Inflammatory macrophage (primary cell): ENCODE measurements at places on chromosomes 12 and 14.

- DNase-seq = peak; percentile 56
These were observed 40.2 kb upstream of the APPL2 start for GRCh38 chr12:105275997-105276733.

- DNase-seq = no peak
These were observed 31.3 kb upstream of the LALBA start for GRCh38 chr12:48601013-48601756.

DNA sequence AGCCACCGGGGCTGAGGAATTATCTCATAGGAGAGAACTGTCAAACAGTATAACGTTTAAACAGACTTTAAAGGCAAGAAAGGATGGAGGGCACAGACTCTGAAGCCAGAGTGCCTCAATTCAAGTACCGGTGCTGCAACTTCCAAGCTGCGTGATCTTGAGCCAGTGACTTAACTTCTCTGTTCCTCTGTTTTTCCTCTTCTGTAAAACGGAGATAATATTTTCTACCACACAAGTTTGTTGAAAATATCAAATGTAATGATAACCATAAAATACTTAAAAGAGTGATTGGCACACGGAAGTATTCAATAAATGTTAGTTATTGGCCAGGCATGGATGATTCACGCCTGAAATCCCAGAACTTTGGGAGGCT lies 18.2 kb downstream of the BATF start:
- DNase-seq = no peak

DNA sequence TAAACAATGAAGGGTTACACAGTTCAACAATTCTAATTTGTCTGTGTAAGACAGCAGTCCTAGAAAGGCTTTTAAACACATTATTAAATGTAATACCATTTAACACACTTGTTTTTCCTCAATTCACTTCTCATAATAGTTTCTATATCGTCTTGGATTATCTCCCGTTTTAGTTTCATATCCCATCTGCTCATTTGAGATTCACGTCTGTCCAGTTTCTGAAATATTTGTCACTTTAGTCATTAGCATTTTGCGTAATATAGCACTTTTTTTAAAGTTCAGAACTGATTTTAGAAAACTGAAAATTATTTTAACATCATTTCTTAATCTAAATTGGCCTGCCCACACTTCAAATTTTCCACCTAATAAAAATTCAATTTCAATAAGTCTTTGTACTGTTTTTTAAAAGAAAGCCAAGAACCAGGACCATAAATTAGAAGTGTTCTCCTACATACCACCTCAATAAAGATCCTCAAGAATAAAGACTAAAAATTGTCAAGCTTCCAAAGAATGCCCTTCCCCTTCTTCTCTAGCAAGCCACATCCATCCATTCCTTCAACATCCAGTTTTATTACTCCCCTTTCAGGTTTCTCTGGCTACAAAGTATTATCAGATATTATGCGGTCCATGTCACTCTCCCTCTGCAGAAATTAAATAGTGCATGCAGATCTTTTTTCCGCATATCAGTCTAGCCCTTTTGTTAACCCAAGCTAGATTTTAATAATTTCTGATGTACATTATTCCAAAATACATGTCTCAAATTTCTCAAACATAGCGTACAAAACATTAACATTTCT lies 11.9 kb downstream of the MED13L start:
- no peak for DNase-seq

GRCh38 chr12:1800401-1801302 lies 19.7 kb upstream of the LRTM2 start:
- DNase-seq = peak; percentile 36

DNA sequence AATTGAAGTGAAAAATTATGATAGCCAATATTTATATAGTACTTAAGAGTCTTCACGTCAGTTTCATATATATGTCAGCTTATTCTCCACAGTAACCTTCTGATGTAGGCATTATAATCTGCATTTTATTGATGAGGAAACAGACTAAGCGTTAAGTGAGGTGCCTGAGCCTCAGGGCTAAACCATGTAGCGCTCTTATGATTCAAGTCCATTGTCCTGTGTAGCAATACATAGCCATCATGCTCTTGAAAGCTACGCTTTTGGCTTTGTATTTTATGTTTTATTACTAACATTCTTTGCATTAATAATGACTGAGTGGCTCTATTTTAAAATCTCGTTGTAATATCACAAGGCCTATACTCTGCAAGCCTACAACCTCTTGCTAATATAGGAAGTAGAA lies 79.0 kb downstream of the ANO6 start:
- DNase-seq = no peak

GRCh38 chr12:103493199-103493598 lies 2.6 kb downstream of the C12orf42 start:
- DNase-seq = no peak

DNA sequence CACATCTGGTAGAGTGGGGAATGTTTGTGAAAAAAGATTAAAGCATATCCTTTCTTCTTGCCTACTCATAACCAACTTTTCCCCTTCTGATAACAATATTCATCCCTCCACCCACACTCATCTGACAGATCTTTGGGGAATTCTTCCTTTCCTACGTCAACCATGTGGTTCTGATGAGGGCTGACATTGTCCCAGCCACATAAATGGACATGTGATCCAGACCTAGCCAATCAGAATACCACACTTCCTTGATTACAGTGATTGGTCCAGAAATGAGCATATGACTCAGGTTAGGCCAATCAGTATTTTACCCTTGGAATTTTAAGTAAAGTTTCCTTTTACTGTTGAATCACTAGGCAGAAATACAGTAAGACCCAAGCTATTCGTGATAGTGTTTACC lies 58.9 kb downstream of the GPR65 start:
- DNase-seq = no peak

DNA sequence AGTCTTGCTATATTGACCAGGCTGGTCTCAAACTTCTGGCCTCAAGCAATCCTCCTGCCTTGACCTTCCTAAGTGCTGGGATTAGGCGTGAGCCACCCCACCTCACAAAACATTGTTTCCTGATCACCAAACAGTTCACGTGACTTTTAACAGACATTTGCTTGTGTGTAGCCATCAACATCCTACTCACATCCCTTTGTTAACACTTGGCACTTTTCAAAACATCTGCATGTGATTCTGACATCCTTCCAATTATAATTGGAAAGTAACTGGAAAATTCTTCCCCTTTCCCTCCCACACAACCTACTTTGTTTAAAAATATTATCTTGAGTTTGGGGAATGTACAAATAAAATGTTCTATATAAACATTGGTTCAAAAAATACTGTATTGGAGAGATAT lies 317.9 kb downstream of the PCNX1 start:
- DNase-seq = peak; percentile 62

DNA sequence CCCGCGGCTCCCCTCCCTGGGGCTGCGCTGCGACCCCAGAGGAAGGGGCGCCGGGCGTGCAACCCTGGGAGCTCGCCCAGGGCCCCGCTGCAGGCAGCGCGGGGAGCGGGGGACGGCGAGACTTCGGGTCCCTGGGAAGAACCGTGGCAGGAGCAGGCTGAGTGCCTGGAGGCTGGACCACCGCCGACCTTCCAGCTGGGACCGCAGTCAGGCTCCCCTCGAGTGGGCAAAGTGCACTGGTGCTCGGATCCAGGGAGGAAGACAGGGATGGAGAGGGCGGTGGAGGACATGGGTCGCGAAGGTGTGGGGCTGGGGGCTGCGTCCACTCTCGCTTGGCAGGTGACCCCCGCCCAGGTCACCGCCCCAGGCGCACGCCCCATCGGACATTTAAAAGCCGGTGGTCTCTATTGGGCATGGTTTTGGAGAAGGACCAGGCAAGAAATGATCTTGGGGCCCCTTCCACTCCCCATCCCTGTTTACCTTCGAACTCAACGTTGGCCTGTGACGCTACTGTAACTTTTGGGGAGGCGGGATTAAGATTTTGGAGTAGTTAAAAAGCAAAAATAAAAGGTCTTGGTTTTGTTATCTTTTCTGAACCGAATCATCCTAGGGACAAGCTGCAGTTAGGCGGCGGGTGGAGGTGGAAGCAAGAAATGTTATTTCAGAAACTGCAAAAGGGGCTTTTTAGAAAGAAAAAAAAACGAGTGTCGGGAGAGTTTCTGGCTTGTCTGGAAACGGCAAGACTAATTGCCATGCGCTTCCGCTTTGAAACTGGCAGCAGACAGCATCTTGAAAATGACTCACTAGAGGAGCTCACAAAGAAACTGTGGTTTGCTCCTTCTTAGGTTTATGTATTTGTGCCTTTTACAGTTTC lies 1.0 kb downstream of the ELK3 start:
- peak; percentile 70 for DNase-seq

DNA sequence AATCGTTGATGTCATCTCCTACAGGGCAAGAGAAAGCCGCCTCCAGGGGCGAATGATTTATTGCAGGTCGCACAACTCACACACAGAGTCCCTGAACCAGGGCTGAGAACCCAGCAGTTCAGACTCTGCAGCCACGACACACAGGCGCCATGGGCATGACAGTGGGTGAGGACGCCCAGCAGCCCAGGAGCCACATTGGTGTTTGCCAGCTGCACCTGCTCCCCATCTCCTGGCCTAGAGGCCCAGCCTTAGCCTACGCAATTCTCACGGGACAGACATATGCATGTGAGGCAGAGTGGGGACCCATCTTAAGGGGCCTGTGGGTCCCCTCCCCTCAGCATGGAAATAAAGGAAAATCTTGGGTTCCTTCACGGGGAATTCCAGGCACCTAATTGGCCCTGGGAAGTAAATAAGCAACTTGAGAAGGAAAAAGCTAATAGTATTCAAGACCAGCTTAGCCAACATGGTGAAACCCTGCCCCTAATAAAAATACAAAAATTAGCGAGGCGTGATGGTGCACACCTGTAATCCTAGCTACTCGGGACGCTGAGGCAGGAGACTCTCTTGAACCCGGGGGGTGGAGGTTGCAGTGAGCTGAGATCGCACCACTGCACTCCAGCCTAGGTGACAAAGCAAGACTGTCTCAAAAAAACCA lies 69.3 kb downstream of the RIMBP2 start:
- no peak for DNase-seq

DNA sequence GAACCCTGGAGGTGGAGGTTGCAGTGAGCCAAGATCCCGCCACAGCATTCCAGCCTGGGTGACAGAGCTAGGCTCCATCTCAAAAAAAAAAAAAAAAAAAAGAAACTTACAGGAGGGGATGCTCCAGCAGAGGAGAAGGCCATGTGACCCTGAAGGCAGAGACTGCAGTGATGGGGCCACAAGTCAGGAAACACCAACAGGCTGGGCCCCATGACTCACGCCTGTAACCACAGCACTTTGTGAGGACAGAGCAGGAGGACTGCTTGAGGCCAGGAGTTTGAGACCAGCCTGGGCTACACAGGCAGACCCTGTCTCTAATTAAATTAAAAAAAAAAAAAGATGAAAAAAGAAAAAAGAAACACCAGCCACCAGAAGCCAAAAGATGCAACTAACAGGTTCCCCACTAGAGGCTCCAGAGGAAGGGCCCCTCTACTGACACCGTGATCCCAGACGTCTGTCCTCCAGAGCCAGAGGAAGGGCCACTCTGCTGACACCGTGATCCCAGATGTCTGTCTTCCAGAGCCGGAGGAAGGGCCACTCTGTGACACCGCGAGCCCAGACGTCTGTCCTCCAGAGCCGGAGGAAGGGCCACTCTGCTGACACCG lies 9.1 kb upstream of the GLT1D1 start:
- peak; percentile 69 for DNase-seq

DNA sequence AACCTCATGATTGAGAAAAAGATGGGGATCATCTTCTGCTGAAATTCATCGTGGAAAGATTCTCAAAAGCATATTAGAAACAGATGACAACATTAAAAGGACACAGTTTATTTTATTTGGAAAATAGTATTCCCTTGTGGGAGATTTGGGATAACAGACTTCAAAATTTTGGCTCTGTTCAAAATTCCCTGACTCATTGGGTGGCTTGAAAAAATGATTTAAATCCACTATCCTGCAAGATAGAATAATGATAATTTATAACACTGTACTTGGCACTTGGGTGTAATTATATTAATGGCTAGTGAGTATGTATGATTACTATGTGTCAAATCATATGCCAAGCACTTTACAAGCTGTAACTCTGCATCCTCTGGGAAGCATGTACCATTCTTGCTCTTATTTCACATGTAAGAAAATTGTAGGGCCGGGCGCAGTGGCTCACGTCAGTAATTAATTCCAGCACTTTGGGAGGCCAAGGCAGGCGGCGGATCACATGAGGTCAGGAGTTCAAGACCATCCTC lies 128.8 kb downstream of the LMNTD1 start:
- DNase-seq = no peak

DNA sequence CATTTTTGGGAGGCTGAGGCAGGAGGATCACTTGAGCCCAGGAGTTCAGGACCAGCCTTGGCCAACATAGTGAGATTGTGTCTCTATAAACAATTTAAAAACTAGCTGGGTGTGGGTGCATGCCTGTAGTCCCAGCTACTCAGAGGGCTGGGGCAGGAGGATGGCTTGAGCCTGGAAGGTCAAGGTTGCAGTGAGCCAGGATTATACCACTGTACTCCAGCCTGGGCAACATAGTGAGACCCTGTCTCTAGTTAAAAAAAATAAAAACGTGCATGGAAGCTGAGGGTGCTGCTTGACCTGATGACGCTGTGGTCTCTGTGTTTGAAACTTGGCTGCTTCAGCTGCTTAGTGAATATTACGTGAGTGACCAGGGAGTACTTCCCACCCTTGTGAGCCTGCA lies 89.7 kb downstream of the PPP2R5C start:
- no peak for DNase-seq

DNA sequence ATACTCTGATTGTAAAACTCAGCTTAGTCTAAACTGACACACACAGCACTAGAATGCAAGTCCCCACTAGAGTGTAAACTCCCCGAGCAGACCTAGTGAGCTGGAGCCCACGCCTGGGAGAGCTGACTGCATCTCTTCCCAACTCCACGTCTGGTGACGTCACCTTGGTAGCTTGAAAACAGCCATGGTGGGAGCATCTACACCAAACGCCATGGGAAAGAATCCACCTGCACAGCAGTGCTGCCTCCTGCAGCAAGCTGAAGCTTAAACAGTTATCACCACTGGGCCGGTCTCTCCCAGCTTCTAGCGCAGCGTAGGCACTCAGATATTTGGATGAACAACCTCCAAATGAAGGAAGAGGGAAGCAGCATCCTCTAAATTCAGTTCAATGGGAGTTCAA lies 4.3 kb upstream of the PAPLN start:
- DNase-seq = no peak

DNA sequence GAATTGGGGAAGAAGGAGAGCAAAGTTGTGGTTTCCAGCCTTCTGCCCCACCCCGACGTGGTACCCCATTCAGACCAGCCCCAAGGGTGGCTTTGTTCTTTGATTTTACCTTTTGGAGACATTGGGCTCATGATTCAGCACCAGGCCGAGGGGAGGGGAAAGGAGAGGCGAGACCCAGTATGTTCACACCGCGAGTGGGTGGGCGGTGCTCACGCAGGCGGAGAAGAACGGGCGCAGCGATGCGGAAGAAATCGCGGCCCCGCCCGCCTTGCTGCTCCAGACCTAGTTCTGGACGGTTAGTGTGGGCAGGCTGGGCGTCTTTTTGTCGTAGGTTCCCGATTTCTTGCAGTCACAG lies 963 bp downstream of the ATL1 start:
- peak; percentile 97 for DNase-seq

GRCh38 chr12:117967043-117967442 lies 1.7 kb downstream of the KSR2 start:
- DNase-seq = no peak

GRCh38 chr12:92641291-92641690 lies 61.5 kb upstream of the PLEKHG7 start:
- no peak for DNase-seq

GRCh38 chr14:54606178-54606577 lies 39.2 kb downstream of the SAMD4A start:
- no peak for DNase-seq

- no peak for DNase-seq
These were observed 43.4 kb downstream of the SMIM41 start for GRCh38 chr12:52122904-52123303.
